Fibroblast of skin of left quadriceps (primary cell): ENCODE measurements at places on chromosomes 11 and 22.

GRCh38 chr11:19617696-19618523 lies 94.7 kb upstream of the NAV2 start:
- no peak for DNase-seq

DNA sequence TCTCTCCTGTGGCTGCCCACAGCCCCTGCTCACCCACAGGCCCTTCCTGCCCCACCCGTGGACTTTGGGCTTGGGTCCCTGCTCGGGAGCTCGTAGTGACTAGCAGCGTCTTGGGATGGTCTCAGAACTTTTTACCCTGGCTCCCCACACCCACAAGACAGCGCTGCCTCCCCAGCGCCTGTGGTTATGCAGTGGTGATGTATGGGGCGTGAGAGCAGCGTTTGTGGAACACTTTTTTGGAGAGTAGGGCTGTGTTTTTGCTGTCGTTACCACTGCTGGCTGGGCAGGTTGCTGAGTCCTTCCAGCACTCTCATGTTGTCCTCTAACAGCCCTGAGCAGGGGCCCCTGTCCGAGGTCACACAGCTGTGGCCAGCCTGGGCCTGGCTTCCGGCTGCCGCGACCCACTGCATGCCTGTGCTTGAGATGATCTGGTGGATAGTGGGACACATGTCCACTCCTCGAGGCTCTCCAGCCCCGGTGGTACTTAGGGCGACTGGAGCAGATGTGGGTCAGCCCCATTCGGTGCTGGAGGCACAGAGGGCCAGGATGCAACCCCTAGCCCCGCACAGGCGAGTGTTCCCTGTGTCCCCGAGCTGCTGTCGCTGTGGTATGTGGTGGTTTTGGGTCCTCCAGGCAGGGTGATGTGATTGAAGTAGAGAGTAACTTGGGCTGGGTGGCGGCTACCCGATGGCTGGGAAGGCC lies 7.1 kb upstream of the GRAMD4 start:
- no peak for DNase-seq

GRCh38 chr11:64314805-64315561 lies 2.4 kb downstream of the TRMT112 start:
- DNase-seq: no peak

- peak; percentile 94 for DNase-seq
Observed at GRCh38 chr11:61602775-61603569, 22.1 kb upstream of the SYT7 start.

DNA sequence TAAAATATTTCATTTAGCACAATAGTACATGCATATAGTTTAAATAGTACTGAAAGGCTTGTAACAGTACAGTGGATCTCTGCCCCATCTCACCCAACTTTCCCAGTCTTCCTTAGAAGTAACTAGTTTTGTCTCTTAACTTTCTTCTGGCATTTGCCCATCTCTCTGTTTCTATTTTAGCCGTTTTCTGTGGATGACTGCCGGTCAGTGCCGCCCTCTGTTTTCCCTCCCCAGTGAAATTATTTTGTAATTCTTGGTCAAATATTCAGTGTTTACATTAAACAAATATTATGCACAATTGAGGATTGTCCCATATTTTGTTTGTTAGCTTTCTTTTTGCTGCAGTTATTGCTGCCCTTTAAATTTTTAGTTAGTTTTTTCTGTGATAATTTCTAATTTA lies 8.3 kb downstream of the PDHX start:
- no peak for DNase-seq

DNA sequence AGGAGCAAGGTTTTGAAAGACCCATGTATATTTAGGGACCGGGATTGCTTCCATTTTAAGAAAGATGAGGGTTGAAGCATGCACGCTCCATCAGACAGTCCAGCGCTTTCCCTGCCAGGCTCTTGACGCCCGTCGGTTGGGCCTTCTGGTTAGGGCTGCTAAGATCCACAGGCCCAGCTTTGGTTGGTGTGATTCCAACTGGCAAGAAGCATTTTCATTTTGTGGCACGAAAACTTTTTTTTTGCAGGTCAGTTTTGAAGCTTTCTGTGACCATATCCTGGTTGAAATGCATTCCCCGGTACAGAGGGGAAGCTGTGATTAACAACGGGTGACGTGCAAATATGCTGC lies 34.3 kb upstream of the MPPED1 start:
- DNase-seq: no peak

DNA sequence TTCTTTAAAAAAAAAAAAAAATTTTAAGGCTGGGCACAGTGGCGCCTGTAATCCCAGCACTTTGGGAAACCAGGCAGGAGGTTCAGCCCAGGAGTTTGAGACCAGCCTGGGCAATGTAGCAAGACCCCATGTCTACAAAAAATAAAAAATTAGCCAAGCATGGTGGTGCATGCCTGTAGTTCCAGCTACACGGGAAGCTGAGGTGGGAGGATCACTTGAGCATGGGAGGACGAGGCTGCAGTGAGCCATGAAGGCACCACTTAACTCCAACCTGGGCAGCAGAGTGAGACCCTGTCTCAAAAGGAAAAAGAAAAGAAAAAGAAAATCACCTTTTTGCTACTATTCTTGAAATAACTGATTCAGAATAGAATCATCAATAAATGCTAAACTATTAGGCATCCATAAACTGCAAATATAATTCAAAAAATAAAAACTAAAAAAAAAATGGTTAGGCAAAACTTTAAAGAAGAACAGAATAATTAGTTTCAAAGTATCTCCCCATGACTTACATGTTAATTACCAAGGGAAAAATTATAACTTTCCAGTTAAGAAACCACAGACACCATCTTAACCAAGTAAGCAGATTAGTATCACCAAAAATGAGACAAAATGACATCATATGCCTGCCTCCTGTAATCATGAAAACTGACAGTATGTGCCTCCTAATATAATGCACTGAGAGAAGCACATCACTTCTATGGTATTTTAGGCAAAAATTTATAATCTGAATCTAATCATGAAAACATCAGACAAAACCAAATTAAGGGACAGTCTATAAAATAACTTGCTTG lies 63.6 kb downstream of the DENND5A start:
- no peak for DNase-seq

DNA sequence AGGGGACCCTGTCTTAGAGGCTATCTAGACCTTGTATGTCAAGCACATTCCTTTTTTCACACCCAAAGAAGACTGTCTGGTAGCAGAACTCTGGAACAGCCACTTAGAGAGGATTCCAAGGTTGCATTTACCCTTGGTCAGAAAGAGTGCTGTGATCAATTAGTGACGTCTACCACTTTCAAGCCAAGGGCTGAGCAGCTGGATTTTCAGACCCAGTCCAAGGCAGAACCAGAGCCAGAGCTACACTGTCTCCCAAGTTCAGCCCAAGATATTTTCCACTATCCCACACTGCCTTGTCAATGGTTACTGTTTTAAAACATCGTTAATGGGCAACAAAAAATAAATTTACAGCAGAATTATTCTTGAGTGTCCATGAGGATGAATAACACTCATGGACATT lies 24.0 kb downstream of the ABCC8 start:
- no peak for DNase-seq

DNA sequence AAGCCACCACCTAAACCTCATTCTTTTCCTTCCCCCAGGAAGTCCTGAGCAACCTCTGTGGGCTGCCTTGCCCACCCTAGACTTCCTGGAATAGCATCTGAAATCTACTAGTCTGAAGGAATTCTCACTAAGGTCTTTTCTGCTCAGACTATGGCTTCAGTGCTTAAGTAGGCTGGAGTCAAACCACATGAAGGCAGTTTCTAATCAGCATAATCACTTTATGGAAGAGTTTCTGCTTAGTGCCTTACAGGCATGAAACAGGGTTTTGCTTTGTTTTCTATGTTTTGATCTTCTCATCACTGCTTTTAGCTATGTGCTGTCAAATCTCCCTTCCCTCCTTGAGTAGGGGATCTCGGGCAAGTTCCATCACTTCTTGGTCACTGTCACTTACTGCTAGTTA lies 117.7 kb downstream of the WT1 start:
- no peak for DNase-seq

GRCh38 chr11:2885017-2885677 lies 428 bp downstream of the CDKN1C start:
- DNase-seq: no peak

GRCh38 chr11:58179648-58180047 lies 9.2 kb upstream of the OR9Q2 start:
- no peak for DNase-seq

DNA sequence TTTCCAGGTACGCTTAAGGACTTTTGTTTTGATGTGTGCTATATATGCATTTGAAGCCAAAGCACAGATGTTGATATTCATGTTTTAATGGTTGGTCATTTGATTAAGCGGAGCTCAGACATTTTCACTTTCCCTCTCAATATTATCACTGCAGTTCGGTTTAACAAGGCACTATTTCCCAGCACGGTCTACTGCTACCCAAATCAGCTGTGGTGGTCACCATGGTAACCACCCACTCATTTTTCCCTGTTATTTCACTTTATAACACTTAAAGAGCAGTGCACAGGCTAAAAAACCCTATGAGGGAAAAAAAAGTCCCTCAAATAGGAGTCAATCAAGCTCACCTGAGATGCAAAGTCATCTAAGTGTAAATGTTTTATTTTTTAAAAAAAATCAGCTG lies 439.6 kb upstream of the CCDC90B start:
- no peak for DNase-seq

- no peak for DNase-seq
Observed at GRCh38 chr11:112812729-112813128, 148.5 kb upstream of the NCAM1 start.

DNA sequence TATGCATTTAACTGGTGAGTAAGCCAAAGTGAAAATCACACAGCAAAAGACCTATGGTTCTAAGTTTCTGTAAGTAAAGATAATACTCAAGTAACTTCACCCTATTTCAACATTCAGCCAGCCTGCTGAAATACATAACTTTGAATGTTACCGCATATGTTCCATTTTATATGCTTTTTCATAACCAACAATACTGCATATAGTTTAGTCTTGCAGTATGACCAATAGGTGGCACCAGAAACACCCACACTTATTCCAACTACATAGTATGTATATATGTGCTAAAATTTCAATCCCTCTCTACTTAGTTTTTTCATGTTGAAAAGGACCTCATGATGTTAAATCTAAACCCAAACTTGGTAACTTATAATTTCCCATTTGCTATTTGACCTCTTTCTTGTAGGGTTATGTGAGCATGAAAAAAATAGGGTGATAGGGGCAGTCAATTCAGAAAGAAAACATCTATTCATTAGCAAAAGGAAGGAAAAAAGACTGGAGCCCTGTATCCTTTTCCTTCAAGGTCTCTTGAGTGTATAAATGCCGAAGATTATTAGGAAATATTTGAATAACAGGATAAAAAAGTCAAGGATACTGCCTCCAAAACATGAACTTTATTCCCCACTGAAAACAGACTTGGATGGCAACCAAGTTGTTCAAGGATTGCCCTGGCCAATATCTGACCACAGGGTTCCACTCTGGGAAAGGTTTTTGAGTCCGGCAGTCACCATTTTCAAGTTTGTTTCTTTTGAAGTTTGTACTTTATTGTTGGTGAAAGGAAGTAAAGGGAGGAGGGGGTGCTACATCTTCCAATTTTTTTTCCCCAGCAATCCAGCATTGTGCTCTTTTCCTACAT lies 23.8 kb upstream of the FZD4 start:
- peak; percentile 14 for DNase-seq

DNA sequence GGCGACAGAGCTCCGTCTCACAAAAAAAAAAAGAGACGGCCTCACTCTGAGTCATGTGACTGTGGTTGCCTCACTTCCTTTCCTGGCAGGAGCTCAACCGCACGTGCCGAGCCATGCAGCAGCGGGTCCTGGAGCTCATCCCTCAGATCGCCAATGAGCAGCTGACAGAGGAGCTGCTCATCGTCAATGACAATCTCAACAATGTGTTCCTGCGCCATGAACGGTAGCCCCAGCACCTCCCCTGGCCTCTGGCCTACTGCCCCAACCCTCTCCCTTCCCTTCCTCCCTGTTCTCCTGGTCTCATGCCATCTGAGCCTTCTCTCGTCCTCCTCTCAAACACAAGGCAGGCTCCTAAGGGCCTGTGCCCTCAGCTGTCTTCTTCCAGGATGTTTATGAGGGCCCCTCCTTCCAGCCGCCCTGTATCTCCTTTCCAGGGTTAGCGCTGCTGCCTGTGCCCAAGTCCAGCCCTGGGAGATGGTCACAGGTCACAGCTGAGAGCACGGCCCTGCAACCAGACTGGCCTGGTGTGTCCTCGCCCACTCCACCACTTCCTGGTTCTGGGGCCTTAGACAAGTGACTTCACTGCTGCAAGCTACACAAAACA lies 30.7 kb downstream of the TOM1 start:
- DNase-seq: peak; percentile 59

DNA sequence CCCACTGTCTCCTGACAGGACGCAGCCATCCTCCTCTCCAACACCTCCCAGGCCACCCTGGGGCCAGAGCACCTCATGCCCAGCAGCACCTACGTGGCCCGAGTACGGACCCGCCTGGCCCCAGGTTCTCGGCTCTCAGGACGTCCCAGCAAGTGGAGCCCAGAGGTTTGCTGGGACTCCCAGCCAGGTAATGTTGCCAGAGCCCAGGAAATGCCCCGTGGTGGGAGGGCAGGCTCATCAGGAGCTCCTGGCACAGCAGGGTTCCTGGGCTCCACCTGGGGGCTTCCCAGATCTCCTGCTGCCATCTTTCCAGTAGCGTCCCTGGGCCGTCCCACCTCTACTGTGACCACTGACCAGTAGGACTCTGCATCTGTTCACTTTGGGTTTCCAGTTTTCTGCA lies 16.2 kb downstream of the CSF2RB start:
- no peak for DNase-seq

DNA sequence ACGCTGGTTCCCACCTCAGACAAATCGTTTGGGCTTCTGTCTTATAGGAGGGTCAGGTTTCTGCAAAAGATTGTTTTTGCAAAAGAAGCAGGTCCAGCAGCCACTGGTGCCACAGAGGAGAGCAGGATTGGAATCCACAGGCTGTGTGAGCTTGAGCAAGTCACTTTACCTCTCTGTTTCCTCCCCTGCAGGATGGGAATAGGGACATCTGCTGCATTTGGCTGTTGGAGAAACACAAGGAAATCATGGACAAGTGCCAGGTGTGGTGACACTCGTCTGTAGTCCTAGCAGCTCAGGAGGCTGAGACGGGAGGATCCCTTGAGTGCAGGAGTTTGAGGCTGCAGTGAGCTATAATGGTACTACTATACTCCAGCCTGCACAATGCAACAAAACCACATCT lies 422.6 kb downstream of the MN1 start:
- no peak for DNase-seq

GRCh38 chr11:126815111-126815510 lies 185.5 kb downstream of the KIRREL3 start:
- DNase-seq: no peak

DNA sequence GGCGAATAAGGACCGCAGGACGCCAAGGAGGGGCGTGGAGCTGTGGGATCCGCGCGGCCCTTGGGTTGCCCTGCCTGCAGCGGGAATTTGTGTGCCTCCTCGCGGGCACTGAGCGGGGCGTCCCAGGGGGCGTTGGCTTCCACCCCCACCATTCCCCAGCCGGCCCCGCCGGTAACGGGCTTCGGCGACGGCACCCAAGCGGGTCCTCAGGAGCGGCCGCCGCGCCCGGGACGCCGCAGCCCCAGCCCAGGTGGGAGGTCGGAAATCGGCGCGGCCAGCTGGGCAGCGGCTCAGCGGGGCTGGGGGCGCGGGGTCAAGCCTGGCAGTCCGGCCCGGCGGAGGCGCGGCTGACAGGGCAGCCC lies 320 bp downstream of the CLTCL1 start:
- no peak for DNase-seq
